AG20443 (cell line): ENCODE measurements at places on chromosomes 12 and 14.
A peak's percentile ranks its signal among the peaks of the same experiment; 100 is the strongest.

GRCh38 chr14:104531421-104532190 is 48.0 kb upstream of the C14orf180 start:
- no peak for DNase-seq

DNA sequence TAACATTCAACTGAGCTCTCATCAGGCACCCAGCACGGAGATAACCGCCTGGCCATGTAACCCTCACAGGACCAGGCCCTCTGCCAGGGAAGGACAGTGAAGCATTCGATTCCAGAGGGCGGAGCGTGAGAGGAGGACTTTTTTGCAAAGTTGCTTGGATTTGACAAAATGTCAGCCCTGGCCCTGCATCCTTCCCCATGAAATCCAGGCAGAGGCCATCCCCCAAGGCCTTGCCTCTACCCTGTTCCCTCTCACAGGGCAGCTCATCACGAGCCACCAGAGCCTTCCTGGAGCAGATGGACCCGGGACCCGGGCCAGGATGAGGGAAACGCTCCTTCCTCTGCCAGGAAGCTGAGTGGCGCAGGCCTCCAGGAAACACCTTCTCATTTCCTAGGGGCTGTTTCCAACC is 17.0 kb downstream of the CAMKK2 start:
- DNase-seq = peak; percentile 81

- DNase-seq = no peak
These were observed 10.1 kb upstream of the FBXO33 start for GRCh38 chr14:39442293-39442692.

- no peak for DNase-seq
These were observed 586.8 kb upstream of the LMO3 start for GRCh38 chr12:17192721-17193120.

- DNase-seq = peak; percentile 89
These were observed 8.7 kb upstream of the GPR19 start for GRCh38 chr12:12704593-12705230.

GRCh38 chr14:38592764-38593442 is 337.0 kb upstream of the CLEC14A start:
- no peak for DNase-seq

- DNase-seq = no peak
These were observed 125.2 kb downstream of the PAPOLA start for GRCh38 chr14:96627386-96627785.

GRCh38 chr12:124663206-124663605 is 95.8 kb upstream of the NCOR2 start:
- DNase-seq = peak; percentile 73

GRCh38 chr14:47009615-47010014 is 358.0 kb upstream of the RPL10L start:
- DNase-seq = no peak

DNA sequence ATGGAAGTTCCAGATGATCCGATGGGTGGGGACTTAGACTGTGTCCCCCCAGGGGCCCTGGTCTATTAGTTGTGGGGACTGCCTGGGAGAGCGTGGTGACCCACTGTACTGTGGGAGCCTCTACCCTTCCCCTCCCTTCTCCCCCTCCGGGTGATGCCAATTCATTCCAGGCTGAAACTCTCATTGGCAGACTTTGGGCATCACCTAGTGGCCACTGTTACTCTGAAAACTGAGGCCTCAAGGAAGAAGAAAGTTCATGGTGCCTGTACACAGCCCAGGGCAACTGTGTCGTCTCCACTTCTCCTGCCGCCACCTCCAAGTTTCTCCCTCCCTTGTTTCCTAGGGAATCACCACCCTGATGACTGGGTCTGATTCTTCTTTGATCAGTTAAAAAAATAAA is 173.6 kb upstream of the ALG10B start:
- no peak for DNase-seq

- no peak for DNase-seq
These were observed 30.0 kb upstream of the DUSP6 start for GRCh38 chr12:89382328-89382727.

- DNase-seq = no peak
These were observed 229.7 kb downstream of the TTC6 start for GRCh38 chr14:37824939-37825712.

- no peak for DNase-seq
These were observed 28.3 kb downstream of the PITPNM2 start for GRCh38 chr12:123122626-123123025.

- no peak for DNase-seq
These were observed 669 bp upstream of the PKP2 start for GRCh38 chr12:32897281-32897610.

DNA sequence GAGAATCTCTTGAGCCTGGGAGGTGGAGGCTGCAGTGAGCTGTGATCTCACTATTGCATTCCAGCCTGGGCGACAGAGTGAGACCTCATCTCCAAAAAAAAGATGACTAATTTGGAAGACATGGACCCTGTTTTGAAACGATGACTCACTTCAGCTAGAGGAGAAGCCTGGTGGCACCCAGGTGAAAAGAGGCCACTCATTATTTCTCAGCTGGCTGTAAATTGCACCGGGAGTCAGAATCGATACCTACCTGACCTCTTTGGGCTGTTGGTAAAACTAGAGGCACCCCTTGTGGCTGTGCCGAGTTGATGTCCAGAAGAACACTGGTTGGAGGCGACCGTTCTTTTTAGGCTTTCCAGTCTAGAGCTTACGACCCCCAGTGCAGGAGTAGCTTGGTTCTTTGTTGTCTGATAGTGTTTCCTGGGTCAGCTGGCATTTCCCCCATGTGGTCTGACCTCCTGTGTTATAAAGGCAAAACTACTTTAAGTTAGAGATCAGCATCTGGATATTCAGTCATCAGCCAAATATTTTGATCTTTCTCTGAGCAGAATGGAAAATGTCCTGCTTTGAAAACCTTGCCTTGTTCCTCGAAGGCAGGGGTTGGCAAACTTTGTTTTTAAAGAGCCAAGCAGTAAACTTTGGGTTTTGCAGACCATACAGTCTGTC is 93.2 kb downstream of the CHST11 start:
- DNase-seq = peak; percentile 27

DNA sequence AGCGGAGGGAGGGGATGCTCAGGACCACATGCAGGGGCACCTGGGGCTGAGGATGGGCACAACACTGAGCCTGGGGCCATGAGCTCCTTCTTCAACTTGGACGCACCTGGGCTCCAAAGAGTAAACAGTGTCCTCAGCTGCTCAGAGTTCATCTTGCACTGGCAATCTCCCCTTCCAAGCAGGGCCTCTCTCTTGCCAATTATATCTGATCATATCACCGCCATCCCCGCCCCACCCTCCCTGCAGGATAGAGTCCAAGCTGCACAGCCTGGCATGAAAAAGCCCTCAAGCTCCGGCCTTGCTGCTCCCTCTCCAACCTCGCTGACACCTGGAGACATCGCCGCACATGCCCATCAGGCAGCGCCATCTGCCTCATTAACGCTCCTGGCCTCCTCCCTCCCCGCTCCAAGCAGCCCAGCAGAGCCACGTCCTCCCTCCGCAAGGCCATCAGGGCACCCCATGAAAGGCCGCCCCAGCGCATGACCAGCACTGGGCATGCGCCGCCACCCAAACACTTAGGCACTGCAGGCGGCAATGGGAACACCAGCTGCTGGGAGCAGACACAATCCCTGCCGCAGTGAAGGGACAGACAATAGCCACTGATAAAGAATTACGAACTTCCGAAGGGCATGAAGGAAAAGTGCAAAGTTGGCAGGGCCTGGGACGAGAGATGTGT is 88.8 kb downstream of the CHGA start:
- no peak for DNase-seq

DNA sequence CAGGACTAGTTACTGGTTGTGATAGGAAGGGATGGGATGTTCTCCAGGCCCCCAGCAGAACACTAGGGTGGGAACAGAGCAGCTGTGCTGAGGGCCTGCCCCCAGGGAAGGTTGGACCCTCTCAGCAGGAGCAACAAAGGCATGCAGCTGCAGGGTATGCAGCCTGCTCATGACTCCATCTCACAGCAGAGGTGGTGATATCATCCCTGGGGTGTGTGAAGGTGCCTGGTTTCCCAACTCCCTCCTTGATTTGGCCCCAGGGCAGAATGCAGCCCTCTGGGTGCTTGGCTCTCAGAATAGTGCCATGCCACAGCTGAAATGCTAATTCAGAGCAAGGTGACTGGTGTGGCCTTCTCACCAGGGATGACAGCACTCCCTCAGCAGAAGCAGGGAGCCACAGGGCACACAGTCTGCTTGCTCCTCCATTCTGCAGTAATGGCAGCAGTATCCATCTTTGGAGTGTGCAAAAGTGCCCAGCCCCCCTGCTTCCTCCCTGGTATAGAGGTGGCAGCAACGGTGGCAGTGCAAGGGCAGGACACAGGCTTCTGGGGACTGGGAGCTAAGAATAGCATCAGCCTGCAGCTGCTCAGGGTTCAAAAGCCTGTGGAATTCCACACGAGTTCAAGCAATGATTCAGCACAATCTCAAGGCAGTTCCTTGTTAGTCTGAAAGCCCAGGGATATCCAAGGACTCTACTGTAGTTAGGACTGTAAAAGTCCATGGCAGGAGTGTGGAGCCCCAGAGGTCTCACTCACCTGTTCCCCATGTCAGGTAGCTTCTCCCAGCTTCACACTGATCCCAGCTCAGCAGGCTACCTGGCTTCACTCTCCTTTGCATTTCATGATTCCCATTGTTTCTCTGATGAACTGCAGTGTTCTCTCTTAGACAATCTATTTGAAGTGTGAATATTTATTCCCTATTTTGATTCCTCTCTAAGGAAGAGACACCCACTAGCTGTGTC is 298.1 kb upstream of the FOXG1 start:
- no peak for DNase-seq

DNA sequence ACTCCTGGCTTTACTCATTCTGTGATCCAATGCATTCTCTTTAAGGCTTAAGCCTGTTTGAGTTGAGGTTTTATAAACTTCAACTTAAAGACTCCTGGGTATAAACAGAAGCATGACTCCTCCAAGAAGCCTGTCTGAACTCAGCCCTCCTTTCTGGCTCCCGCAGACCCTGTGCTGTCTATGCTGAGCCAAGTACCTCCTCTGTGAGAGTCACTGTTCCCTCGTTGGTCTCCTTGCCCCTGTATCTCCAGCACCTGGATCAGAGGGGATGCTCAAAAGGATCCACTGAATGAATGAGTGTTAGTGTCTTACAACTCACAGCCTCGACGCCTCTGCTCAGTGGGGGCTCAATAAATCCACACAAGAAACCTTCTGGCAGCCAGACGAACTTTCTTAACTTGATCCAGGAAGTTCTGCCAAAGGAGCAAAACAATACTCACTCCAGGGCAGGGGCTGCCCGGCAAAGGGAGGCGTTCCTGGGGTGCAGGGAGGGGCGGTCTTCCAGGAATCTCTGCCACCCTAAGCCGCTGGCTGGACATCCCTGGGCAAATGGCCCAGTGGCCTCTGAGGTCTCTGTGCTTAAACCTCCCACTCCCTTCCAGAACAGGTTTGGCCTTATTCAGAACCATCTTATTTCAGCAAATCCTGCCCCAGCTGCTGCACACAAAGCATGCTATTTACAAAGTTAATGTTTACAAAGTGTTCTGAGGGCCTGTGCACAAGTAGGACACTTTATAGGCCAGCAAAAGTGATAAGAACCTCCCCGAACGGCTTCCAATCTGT is 32.9 kb downstream of the MAP1LC3B2 start:
- DNase-seq = peak; percentile 24

GRCh38 chr14:76946753-76947077 is 81.8 kb downstream of the IRF2BPL start:
- no peak for DNase-seq

- no peak for DNase-seq
These were observed 1.9 kb upstream of the CLEC2D start for GRCh38 chr12:9667403-9668160.

DNA sequence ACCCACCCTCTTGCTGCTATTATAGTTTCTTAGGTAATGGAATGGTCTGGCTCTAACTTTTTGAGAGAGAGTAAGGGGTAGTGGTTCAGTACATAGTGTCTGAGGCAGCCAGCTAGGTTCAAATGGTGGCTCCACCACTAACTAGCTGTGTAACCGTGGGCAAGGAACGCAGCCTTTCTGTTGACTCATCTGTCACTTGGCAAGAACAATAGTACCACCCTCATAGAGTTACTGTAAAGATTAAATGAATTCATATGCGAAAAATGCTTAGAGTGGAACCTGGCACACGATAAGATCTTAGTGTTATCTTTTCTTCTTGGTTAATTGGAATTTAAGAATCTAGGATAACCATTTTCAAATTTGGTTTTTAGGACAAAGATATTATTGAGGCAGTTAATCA is 14.0 kb downstream of the CCDC62 start:
- DNase-seq = no peak

DNA sequence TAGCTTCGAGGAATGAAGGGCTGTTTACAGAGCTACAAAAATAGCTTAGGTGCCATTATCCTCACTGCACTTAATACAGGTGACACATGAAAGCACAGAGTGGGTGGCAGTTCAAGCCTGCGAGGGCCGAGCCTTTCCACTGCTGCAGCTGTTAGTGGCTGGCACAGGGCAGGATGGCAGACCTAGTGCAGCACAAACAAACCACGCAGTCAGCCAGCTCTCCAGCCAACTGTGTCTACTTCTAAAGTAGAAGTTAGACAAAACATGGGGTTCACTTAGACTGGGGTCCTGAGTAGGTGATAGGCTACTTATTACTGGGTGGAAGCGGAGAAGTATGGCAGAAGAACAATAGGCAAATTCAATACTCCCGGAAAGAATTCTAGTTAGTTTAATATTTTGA is 95.4 kb downstream of the DUSP16 start:
- no peak for DNase-seq

GRCh38 chr14:69339426-69339825 is 58.7 kb downstream of the ERH start:
- no peak for DNase-seq

DNA sequence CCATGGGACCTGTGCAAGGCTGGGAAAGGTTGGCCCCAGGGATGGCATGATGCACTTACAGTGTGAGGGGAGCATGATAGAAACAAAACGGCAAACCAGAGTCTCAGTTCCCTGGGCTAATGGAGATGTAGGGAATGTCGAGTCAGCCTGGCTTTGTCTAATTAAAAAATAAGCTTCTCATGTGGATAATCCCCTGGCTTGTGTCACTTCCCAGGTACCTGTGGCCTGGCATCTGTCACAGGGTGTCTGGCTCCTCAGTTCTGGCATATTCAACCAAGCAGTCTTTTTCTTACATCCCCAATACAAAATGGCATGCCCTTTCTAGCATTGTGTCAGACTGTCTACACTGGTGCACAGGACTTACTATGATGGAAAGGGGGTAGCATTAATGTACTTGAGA is 261.4 kb downstream of the GRIN2B start:
- DNase-seq = no peak

DNA sequence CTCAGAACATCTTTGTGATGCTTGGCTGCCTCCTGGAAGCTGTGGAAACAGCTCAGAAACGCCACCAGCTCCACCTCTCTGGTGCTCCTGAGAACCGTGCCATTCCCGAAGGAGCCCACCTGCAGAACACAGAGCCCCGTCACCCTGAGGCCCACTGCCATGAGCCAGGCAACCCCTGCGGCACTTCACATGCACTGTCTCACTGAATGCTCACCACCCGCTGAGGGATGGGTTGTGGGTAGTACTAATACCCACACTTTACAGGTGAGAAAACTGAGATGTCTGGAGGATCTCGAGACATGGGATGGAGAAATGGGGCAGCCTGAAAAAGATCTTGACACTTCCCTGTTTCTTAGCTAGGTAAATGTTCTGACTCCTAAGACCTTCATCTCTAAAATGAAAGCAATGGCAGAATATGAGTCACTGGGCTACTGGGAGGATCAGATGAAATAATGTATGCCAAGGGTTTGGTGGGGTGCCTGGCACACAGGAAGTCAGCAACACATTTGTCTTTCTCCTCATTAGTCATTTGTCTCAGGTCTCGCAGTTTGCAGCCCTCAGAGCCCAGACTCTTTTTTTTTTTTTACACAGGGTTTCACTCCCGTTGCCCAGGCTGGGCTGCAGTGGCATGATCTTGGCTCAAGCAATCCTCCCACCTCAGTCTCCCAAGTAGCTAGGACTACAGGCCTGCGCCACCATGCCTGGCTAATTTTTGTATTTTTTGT is 5.3 kb downstream of the OASL start:
- DNase-seq = no peak

GRCh38 chr14:70770490-70770889 is 38.8 kb downstream of the MAP3K9 start:
- no peak for DNase-seq
